NCI-H2029 (cell line): ENCODE measurements at places on chromosomes 6 and 20.
A peak's percentile ranks its signal among the peaks of the same experiment; 100 is the strongest.

- no peak for DNase-seq
These were observed 207.6 kb downstream of the THBS2 start for GRCh38 chr6:169046021-169046420.

DNA sequence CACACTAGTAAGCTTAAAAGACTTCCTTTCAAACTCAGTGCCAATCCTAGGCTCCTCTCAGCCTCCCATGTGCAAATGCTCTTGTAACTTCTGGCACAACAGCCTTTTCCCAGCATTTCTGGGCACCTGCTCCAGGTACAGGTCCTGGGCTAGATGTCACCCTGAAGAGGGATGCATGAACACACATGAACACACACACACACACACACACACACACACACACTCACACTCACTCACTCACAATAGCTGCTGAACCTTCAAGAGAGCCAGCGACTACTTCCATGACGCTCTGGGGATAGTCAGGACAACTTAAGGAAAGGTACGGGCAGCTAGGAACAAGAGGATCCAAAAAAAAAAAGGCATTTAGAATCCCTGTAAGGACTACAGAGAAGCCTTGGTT lies 122.8 kb downstream of the INSM1 start:
- DNase-seq: no peak

DNA sequence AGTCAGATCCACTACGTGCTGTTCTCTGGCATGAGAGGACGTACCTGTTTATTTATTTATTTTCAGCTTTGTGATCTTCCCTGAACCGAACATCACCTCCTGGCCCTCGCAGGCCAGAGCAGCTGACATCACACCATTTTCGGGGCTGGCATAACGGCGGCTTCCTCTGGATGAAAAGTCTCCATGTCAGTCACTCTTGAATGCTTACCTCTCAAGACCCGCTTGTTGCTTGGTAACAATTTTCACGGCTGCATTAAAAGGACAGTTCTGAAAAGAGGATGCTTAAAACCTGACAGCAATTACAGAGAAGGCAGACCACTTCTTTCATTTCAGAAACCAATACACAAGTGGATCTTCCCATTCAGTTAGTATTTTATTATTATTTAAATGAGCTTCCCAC lies 159.8 kb upstream of the CDH4 start:
- no peak for DNase-seq

DNA sequence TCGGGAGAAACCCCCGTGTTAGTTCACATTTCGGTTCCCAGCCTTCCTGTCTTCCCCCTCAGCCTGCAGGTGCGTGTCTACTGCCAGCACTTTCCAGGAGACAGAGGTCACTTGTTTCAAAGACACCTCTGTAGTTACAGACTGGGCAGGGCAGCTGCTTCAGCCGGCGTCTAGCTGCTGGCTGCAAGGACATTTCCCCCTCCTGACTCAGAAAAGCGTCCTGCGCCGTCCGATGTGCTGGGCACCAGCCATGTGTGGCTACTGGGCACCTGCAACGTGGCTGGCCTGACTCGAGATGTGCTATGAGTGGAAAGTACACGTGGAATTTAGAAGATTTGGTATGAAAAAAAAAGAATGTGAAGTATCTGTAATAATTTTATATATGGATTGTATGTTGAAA lies 37.6 kb downstream of the RRBP1 start:
- DNase-seq: no peak

DNA sequence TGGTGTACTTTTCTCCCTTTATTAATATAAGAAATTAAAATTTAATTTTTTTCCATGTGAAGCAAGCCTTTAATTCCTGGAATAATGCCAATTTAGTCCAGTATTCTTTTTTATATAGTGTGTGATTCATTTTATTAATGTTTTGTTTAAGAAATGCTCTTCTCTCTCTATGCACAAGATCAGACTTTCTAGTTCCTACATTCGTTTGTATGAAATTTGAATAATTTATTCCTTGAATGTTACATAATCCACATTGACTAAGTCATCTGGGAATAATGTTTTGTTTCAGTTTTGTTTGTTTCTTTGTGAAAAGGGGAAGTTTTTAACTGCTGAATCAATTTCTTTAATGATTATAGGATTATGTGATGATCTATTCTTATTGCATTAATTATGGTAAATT lies 181.4 kb upstream of the ID4 start:
- DNase-seq: no peak

- DNase-seq: no peak
These were observed 32.5 kb upstream of the ZNF184 start for GRCh38 chr6:27505209-27506027.

DNA sequence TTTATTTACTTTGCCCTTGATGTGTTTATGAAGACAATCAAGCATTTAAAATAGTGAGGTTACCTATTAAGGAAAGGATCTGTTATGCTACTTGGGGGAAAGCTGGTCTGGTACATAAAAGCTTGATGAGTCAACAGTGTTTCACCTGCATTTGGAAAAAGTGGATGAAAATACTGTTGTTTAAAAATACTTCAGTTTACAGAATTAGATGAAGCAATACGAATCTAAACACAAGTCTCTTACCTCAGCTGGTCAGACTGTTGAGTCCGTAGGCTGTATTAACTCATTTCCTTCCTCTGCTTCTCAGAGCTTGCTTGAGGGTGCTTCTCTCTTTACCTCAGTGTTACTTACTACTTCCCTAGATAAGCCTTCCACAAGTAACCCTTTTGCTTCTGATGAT lies 36.1 kb downstream of the NKX2-4 start:
- DNase-seq: peak; percentile 54

DNA sequence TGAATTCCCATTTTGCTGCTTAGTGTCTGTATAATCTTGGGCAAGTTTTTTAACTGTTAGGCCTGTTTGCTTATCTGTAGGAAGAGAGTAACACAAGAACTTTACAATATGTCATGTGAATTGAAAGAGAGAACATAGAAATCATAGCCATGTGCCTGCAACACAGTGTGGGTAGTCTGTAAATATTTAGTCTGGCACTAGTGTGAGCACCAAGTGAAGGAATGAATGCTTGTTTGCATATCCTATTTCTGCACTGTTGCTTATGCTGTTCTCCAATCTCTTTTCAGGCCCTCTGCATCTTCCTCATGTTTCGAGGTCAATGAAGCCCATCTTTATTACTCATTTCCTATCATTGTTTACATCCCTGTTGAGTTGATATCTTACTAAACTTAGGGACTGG lies 49.2 kb downstream of the CBFA2T2 start:
- peak; percentile 42 for DNase-seq

DNA sequence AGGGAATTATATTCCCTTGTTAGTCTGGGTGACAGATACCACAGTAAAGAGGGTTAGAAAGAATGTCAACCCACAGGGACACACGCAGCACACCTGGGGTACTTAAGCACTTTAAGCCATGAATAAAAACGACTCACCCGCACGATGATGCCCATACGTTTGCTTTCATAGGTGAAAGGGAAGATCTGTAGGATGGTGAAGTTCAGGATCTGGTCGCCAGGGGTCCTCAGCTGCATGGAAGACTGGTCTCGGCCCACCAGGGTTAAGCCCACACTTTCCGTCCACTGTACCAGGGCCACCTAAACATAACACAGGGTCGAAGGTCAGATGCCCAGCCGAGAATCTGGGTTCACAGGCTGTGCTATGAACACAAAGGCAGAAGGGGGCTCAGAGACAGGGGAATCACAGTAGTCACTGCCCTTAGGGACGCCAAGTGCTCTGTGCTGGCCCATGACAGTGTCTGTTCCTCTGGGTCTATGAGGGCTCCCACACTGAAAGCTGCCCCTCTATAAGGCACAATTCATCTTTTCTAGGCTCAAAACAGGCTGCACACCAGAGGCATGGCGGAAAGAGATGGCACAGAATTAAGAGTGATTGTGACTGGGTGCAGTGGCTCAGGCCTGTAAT lies 96.8 kb upstream of the NFATC2 start:
- peak; percentile 19 for DNase-seq

DNA sequence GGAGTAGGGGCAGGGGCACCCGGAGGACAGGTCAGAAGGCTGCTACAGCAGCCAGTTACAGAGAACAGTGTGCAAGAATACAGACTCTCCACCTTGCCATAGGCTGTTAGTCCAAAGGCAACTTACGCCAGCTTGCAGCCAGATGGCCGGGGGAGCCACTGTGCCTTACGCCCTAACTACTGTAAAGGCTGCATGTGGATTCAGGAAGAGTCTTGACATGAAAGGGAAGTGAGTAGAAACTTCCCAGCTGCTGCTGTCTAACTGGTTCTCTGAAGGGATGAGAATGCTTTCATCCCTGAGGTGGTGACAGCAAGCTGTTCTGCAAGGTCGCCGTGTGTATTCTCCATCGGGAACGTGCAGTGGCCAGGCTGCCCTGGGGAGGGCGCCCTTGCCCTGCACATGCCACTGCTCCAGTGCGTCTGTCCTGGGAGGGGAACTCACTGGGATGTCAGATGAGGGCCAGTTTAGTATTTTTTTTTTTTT lies 46.1 kb downstream of the LYRM4 start:
- no peak for DNase-seq

GRCh38 chr6:75691012-75691411 lies 58.0 kb upstream of the MYO6 start:
- DNase-seq: no peak

- peak; percentile 19 for DNase-seq
These were observed 582 bp downstream of the SNRPB start for GRCh38 chr20:2469991-2470422.

GRCh38 chr6:3449750-3450305 lies 7.0 kb downstream of the SLC22A23 start:
- DNase-seq: no peak

- no peak for DNase-seq
These were observed 3.9 kb upstream of the TRIM38 start for GRCh38 chr6:25958700-25959162.

DNA sequence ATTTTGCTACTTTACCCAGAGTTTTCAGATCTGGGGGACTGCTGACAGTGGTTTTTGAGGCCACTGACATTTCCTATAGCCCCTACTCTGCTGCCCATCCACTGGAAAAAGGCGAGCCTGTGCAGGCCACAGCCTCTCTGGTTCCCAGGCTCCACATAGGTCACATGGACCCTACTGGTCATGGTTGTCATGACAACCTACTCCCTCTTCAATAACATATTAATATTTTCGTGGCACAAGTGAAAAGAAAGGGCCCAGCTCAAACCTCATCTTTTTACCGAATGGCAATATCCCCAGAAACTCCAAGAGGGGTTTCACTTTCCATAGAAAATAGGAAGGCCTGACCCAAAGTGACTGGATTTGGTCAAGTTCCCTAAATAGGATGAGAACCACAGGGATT lies 11.0 kb upstream of the FOXO3 start:
- DNase-seq: no peak

GRCh38 chr20:46043556-46043955 lies 14.5 kb downstream of the SLC12A5 start:
- DNase-seq: no peak

DNA sequence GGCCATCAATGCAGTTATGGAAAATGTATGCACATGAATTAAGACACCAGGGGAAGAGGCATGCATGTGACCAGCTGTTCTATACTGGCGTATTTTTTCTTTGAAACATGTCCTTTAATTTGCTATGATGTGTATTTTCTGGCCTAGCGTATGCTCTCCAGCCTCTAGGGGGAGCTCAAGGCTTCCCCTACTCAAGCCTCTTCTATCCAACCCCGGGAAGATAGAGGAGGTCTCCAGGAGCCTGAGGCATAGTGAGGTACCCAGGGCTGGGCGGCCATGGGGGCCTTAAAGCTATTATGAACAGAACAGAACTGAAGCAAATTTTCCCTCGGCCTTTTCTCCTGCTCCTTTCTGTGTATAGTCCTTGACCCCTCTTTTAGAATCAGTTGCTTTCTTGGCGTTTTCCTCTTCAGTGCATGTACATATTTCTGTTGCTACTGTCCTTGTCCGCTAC lies 528.9 kb downstream of the MAFB start:
- DNase-seq: peak; percentile 43

DNA sequence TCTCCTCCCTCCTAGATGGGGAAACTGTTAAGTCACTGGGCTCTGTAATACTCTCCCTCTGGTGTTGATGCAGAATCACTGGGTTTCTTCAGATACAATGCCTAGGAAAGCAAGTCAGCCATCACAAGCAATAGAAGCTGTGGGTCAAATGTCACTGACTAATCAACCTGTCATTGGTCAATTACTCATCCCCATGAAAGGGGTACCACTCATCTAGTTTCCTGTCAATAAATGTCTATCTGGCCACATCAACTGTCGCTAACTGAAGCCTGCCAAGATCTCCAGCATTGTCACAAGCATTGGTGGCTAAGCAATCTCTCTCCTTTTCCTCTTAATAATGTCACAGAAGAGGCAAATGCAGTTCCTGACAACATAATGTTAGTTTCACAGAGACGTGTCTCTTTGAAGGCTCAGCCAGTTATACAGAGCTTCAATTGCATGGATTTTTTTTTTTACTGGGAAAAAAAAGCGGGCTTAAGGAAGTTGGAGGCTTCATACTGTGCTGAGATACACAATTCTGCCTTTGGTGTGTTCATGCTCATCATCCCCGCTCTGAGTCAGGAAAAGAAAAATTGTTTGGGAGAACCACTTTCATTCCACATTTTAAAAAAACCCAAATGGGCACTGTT lies 355.9 kb downstream of the BTBD9 start:
- no peak for DNase-seq

DNA sequence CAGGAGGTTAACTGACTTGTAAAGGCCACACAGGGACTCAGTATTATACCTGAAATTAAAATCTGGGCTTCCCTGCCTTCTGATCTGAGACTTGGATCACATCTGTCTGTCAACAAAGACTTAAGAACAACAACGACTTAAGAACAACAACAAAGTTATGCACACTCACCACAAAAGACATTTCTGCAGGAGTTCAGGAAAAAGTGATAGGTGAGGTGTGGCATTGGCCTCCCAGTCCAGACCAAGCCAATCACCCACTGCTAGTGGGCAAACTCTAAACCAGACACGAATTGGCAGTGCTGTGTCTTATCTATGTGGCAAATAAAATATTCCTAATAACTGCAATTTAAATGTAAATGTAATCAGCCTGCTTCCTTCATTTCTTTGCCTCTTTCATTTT lies 61.3 kb downstream of the PRDM1 start:
- DNase-seq: no peak

DNA sequence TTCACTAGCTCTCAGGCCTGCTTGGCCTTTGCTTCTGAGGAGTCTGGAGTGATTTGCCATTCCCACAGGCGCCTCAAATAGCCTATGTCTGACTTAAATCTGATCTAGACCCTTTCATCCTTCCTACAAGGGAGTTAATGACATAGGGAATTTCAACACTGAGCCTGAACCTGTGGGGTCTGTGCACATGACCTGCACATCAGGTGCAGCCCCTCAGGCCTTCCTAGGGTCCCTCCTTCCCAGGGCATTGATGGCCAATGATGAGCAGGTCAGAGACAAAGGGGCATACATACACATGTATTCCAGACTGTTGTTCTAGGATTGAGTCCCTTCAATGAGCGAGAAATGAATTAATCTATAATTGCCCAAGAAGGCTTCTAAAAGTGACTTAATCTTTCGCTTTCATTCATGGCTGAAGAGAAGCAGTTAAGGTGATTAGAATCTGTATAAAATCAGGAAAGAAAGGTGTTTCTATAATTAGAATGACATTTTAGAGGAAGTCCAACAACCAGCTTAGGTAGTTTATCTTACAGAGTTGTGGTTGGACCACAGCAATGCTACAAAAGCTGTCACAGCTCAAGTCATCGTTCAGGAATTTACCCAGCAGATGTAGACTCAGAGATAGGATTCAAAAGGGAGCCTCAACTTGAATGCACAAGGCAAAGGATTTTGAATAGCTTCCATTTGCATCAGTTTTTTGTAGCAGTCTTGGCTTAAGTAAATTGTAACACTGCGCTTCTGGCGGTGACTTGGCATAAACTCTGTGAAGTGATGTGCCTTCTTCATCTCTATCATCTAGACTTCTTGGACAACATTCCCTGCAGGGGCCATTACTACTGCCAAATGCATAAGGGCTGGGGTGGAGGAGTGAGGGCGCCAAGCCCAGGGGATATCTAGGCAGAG lies 27.0 kb upstream of the TBC1D7 start:
- DNase-seq: no peak

- DNase-seq: no peak
These were observed 229.8 kb downstream of the SOX4 start for GRCh38 chr6:21823371-21823770.
